ENCODE measurements at places on chromosomes 12 and 14. TPM values are rescaled to one million over a fixed set of nuclear protein-coding genes. Genes with fewer than 3 reads are reported as not detected.
A peak's percentile ranks its signal among the peaks of the same experiment; 100 is the strongest.

DNA sequence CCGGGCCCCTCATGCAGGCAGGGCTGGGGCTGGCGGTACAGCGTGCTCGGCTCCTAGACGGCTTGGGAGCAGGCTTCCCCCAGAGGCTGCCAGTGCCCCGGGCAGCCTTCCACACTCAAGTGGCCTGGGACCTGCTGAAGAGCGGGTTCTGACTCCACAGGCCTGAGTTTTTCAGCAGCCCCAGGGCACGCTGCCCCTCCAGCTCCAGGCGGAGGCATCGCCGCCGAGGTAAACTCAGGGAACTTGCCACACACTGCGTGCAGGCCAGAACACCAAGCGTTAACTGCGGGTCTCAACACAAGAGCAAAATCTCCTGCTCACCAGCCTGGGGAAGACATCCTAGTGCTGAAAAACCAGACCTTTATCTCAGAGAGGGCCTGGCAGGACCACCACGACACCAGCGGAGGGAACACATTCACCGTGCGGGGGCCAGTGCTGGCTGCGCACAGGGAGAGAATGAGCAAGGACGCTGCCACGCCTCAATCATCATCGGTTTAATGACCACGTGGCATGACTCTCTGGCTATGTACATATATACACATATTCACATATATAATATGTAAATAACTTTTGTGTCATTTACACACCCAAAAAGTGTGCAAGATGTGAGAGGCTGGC lies 21.3 kb downstream of the PSMC1 start:
- no peak for DNase-seq

DNA sequence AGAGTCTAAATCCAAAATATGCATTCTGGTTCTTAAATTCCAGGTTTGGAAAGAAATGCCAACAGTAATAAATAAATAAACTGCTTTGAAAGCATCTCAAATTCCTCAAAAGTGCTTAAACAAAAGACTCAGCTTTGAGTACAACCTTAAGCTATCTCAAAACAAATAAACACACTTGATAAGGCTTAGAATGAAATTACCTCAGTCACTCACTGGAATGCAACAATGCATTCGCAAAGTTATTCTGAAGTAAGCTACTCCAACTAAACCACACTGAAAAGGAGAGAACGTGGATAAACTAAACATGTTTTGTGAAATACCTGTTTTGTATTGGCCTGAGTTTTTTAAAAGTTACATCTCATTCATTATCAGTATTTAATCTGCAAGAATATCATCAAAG lies 1.2 kb downstream of the SPTSSA start:
- DNase-seq, result no peak

GRCh38 chr14:23186913-23187654 lies 3.6 kb upstream of the SLC7A8 start:
- DNase-seq, result no peak

BDKRB2 gene
- not detected for polyA plus RNA-seq

- no peak for DNase-seq
Observed at GRCh38 chr12:94841904-94842610, 161.4 kb downstream of the NDUFA12 start.

COL2A1 gene
- not detected for polyA plus RNA-seq

DCN gene
- polyA plus RNA-seq, result not detected

DNA sequence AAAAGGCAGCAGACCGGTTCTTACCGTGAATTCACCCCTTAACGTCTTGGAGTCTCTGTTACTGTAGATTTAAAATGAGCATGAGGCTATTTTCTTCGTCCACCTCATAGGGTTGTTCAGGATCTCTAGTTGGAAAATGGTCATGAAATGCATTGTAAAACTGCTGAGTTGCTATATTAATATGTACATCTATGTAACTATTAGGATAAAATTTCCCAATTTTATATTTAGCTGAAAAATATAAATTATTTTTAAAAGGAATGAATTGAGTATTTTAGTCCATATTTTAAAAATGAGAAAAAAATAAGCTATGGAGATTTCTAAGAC lies 272.7 kb downstream of the ALG10B start:
- no peak for DNase-seq

RESF1 gene
- polyA plus RNA-seq, result 42.0 TPM

DNA sequence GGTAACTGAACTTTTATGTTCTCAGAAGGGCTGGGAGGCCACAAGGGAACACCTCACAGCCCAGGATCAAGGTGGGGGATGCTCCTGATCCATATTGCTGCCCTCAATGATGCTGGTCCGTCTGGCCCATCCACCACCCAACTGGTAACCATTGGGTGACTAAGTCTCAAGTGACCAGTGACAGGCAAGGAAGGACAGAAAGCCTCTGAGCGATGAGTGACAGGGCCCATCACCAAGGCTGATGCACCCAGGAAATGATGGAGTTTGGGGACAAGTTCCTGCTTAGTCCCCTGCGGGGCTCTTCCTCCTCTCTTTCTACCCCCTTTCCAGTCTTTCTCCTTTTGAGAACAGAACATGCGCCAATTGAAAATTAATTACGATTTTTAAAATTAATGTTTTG lies 2.6 kb upstream of the MMP19 start:
- DNase-seq, result no peak

DNA sequence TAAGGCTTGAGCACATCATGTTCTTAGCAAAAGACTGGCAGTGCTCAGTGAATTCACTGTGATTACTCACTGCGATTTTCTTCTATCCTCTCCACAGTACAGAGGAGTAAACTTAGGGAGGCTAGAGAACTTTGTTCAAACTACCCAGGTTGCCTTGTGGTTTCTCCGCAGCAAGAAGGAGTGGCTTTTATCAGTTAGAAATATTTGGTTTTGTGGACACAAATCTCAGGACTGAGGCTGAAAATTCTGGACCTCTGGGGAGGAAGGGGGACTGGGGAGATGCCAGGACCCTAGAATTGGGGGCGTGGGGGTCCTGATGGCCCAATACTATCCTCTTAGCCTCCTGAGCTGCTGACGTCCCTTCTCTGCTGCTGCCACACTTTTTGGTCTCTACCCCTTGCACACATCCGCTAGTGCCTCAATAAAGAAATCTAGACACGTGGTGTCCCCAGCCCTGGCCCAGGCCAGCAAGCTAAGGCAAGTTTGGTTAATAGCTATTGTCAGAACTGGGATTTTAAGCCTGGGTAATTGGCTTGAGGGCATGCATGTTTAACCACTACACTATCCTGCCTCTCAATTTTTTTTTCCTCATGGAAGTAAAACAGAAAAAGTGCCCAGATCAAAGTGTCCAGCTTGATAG lies 842 bp downstream of the OAS2 start:
- peak; percentile 39 for DNase-seq

RNF212B gene
- not detected for polyA plus RNA-seq

BEST3 gene
- not detected for polyA plus RNA-seq

GRCh38 chr12:5295996-5296395 lies 135.9 kb upstream of the NTF3 start:
- DNase-seq, result no peak

- no peak for DNase-seq
Observed at GRCh38 chr12:130619385-130620001, 96.6 kb downstream of the RIMBP2 start.

PRR4 gene
- 4.5 TPM for polyA plus RNA-seq
